ENCODE measurements at places on chromosomes 2 and 18.

- DNase-seq = no peak
These were observed 202.9 kb upstream of the RAB12 start for GRCh38 chr18:8406186-8406867.

DNA sequence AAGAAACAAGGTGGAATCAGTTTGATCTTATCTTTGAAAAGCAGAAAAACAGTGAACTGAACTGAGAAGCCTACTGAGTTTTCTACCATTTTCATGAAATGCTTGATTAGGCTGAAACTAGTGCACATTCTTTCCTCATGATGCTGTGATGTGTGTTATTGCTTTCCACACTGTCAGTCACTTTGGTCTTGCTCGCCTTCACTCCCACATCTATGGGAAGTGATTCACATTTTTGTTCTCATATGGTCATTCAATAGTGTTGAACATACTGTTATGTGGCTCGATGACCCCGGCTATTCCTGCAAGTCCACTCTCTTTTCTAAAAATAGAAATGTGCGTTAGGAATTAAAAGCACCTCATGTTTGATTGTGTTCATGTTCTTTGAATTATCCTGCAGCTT lies 129.7 kb downstream of the TGIF1 start:
- no peak for DNase-seq

- DNase-seq = no peak
These were observed 213.7 kb upstream of the FOSL2 start for GRCh38 chr2:28178946-28179345.

DNA sequence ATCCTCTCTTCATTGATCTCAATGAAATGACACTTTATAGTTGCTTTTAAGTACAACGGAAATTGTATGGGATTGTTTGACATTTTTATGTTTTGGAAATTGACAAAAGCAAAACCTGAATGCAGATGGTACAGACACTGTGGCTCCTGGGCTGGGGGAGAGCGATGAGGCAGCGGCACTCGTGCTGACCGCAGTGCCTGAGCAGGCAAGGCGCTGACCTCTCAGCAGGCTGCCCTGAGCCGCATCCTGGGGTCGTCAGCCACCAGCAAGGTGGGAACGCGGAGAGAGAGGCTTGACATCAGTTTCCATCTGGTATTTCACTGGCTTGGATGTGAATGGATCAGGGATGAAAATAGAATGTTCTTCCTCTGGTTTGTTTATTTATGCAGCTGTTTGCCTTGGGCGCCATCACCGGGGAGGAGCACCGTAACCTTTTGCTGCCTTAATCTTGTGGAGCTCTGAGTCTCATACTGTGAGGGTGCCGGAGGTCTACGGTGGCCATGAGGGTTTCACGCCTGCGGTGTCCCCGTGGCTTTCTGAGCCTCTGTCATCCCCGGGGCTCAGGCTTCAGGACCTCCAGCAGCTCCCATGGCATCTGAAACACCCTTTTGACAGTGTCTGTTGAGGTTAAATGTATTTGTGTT lies 94.8 kb upstream of the TPO start:
- no peak for DNase-seq

DNA sequence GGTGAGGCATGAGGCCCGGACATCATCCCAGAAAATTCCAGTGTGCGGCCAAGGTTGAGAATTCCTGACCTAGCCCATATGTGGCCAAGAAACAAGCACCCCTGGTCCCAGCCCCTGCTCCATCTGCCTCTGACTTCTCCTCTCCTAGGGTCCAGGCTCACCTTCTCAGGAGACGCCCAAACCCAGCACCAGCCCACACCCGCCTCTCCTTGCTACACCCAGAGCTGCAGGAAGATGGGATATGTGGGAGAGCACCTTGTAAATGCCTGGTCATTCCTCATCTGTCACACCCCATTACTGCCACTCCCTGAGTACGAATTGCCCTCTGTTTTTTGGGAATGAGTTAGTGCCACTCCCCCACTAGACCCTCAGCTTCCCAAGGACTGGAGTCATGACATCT lies 7.3 kb upstream of the ATP6V1B1 start:
- DNase-seq = no peak

GRCh38 chr2:104860451-104860790 lies 6.5 kb downstream of the POU3F3 start:
- no peak for DNase-seq

DNA sequence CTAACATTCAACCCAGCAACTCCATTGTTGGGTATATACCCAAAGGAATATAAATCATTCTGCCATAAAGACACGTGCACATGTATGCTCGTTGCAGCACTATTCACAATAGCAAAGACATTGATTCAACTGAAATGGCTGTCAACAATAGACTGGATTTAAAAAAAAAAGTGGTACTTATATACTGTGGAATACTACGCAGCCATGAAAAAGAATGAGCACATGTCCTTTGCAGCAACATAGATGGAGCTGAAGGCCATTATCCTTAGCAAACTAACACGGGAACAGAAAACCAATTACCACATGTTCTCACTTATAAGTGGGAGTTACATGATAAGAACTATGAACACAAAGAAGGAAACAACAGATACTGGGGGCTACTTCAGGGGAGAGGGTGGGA lies 74.0 kb upstream of the FMNL2 start:
- no peak for DNase-seq

GRCh38 chr2:216829533-216829932 lies 30.3 kb downstream of the TNP1 start:
- DNase-seq = no peak

DNA sequence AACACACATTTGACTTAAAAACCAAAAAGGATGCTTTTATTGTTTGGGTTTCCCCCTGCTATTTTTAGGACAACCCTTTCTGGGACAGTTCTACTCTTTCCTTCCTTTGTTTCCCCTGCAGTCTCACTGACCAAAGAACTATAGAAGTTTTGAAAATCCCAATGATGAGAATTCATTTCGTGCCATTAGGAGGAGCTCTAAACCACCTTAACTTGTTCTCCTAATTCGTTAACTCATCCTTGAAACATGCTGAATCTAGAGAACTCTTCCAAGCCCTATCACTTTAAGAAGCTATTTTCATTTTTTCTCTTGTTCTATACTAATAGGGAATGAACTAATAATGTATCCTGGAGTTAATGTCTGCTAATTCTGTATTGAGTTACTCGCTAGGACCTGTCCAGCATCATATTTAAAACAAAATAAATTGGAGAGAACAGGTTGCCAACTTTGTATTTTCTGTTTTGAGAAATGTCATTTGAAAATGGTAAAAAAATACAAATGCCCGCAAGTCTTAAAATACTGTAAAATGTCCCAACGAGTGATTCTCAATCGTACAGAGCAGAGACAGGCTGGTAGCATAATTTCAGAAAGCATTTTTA lies 62.9 kb downstream of the AFTPH start:
- no peak for DNase-seq

DNA sequence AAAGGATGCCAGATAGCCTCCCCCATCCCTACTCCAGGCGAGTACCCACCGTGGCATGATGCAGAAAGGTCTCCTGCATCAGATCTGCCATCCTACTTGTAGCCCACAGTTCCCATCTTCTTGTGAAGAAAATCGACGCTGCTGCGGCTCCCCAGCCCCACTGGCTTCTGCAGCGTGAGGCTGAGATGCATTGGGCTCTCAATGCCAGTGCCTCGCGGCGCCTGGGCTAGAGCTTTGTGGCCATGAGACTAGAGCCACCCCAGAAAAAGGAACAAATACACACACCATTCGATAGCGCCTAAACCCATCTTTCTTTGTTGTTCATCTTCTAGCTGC lies 2.8 kb downstream of the NOL4 start:
- no peak for DNase-seq

DNA sequence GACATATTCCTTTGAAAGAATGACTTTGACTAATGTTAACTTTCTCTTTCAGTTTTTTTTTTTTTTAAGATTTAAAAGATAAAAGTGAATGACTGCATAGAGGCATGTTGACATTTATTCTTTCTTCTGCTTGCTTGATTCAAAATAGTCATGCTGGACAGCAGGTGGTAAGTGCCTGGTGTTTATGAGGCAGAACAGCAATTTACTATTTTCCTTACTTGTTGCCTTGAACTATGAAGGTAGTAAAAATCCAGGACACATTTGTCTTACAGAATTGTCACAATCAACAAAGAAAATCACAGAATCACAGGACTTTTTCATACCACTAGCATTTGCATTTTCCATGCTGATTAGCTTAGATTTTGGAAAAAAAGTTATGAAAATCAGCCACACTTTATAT lies 388.3 kb downstream of the CTNNA2 start:
- DNase-seq = no peak

GRCh38 chr2:222427646-222428301 lies 3.4 kb downstream of the SGPP2 start:
- DNase-seq = no peak

DNA sequence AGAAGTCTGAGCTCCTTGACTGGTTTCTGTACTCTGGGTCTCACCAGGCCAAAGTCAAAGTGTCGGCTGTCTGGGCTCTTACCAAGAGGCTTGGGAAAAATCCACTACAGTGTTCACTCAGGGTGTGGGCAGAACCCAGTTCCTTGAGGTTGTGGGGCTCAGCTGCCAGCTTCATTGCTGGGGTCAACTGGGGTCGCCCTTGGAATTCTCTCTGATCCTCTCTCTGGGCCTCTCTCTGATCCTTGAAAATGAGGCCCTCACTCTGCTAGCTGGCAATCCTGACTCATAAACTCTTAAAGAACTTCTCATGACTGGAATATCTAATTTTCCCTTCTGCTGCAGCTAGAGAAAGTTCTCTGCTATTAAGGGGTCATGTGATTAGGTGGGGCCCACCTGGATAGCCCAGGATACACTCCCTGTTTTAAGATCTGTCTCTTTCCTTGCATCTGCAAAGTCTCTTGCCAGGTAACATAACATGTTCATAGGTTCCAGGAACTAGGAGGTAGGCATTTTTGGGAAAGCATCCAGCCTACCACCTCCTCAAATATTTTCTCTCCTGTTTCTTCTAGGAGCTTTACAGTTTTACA lies 66.3 kb downstream of the SP110 start:
- no peak for DNase-seq

DNA sequence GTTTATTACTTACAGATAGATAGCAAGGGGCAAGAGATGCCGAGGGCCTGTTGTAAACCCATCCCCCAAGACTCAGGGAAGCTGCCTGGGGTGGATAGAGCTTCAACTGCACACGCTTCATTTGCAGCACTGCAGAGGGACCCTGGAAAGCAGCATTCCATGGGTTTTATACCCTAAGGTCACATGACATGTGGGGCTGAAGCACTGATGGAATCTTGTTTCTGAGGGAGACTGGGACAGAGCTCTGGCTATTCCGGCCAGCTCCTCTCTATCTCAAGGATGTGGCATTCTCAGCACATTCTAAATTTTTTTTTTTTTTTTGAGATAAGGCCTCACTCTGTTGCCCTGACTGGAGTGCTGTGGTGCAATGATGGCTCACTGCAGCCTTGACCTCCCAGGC lies 300.1 kb downstream of the MYCN start:
- DNase-seq = no peak

DNA sequence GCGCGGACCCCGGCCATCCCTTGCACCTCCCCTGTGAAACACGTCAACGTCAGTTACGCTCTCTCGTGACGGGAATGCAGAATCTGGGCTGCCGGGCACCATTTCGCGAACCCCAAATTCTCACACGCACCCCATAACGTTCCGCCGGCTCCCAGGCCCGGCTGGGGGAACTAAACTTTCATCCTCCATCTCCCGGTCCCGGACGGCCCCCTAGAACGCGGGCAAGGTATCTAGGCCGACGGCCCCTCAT lies 544 bp downstream of the DNAJC27 start:
- DNase-seq = no peak

GRCh38 chr2:240584486-240585031 lies 2.0 kb upstream of the CAPN10 start:
- DNase-seq = no peak

- no peak for DNase-seq
These were observed 98.1 kb downstream of the ICA1L start for GRCh38 chr2:202773301-202773973.

- DNase-seq = no peak
These were observed 38.7 kb downstream of the APOB start for GRCh38 chr2:21005111-21005699.

- DNase-seq = no peak
These were observed 28.9 kb upstream of the SEMA4C start for GRCh38 chr2:96898641-96899412.

DNA sequence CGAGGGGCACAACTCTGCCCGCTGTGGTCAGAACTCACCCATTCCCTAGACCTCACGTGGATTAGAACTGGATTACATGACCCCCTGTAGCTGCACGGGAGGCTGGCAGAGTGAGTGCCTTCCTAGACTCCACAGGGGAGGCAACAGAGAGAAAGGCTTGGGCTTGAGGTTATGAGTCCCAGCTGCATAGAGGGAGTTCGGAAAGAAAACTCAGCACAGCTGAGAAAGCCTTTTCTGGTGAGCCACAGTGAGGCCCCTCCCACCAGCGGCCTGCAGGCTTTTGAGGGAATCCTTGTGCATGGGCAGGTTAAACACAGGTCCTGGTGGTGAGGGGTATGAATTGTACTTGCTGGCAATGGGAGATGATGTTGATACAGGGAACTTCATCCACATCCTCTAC lies 217.3 kb downstream of the FHOD3 start:
- DNase-seq = no peak

Data from stimulated activated CD8-positive, alpha-beta memory T cell treated with anti-CD3 and anti-CD28 coated beads, Interleukin-4, amount 100 ng/mL, for 1 hour (primary cell).